ENCODE measurements at places on chromosomes 5 and 9.

DNA sequence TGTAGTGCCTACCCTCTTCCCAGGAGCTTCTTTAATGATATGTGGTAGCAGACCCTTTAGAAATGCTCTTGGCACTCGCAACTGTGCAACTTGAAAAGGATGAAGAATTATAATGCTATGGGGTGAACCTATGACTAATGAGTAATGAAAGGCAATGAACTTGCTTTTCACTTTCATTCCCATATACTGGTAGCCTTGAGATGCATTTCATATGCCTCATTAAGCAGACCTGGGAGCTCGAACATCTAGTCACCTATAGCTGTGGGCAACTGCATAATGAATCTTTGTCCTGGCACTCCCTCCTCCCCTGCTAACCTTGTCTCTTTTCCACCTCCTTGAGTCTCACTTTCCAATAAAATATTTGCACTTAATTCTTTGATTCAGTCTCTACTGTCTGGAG, 605.9 kb upstream of the DAB2 start:
- DNase-seq, result no peak

- peak; percentile 58 for DNase-seq
Observed at GRCh38 chr9:17116400-17116837, 18.4 kb upstream of the CNTLN start.

- DNase-seq, result peak; percentile 29
Observed at GRCh38 chr5:10701567-10702039, 59.4 kb downstream of the DAP start.

DNA sequence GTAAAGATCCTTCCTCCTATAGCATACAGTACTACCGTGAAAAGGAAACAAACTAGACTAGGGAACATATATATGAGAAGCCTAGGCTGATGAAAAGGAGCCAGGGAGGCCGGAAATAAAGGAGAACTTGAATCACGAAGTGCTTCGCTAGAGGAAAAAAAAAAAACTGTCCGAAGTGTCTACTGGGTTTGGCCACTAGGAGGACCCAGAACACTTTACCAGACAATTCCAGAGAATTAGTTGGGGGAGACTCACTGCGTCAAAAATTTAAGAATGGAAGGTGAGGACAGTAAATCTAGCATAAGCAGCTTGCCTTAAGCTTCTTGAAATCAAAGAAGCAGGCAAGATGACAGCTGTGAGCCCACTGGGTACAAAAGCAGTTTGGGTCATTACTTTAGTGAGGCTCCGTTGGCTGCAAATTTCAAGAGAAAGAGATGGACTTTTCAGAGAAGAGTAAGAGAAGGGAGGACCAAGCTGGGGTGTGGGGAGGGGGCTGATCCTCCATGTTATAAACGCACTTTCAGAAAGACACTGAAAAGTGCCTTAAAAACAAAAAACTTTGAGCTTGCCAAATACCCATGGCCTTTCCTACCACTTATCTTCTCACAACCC, 47.4 kb downstream of the P4HA2 start:
- DNase-seq, result peak; percentile 7

GRCh38 chr9:6080154-6080716, 64.8 kb upstream of the RANBP6 start:
- DNase-seq, result peak; percentile 87

- no peak for DNase-seq
Observed at GRCh38 chr9:110081395-110081794, 126.6 kb downstream of the C9orf152 start.

Data from NCI-H1417 (cell line).